ENCODE measurements at places on chromosomes 7 and 10.

DNA sequence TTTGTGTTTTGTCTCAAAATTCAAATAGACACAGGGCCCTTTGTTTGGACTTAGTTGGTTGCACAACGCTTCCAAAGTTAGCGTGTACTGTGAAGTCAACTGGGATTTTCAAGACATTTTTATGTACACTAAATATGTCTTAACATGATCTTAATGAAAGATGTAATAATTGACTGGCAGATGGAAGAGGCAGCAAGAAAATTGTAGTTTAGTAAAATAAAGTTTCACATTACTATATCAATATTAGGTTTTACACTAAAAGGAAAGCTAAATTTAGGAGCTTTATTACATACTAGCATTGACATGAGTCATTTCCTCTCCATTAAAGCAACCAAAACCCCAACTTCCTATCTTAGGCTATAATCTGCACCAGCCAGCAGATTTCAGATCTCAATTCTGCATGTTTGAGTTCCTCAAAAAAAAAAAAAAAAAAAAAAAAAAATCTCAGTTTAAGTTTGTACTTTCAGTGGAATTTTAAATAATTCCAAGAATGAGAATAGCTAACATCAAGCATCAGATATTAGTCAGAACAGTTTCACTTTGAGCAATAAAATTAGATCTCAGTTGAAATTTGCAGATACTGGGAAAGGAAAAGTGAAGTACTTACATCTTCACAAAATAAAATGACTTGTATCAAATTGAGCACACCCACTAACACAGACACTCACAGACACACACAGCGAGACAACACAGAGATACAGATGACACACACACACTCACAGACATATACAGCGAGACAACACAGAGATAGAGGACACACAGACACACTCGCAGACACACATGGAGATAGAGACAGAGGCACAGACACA, 346.6 kb upstream of the KLF6 start:
- DNase-seq, result peak; percentile 94

- DNase-seq, result no peak
These were observed 94.2 kb downstream of the C10orf90 start for GRCh38 chr10:126576336-126576735.

DNA sequence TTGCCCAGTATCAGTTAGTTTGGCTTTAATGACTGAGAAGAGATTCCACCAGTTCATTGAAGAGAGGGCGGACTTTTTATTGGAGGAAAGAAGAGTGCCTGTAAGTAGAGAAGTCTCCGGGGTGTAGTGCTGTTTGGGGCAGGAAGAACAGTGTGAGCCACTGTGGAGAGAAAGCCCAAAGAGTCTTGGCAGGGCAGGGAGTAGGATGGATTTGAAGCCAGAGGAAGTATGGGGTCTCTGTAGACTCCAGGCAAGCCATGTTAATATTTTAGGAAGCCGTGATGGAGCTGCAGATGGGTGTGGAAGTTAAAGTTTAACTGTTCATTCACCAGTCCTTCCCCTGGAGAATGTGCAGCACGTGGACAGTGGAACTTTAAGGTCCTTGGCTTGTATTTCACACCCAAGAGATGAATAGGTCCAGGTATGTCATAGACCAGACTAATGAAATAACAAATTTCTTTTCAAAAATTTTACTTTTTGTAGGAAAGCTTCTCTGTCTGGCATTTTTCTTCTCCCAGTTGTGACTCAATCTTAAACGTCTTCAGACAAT, 54.1 kb downstream of the TCF7L2 start:
- no peak for DNase-seq

DNA sequence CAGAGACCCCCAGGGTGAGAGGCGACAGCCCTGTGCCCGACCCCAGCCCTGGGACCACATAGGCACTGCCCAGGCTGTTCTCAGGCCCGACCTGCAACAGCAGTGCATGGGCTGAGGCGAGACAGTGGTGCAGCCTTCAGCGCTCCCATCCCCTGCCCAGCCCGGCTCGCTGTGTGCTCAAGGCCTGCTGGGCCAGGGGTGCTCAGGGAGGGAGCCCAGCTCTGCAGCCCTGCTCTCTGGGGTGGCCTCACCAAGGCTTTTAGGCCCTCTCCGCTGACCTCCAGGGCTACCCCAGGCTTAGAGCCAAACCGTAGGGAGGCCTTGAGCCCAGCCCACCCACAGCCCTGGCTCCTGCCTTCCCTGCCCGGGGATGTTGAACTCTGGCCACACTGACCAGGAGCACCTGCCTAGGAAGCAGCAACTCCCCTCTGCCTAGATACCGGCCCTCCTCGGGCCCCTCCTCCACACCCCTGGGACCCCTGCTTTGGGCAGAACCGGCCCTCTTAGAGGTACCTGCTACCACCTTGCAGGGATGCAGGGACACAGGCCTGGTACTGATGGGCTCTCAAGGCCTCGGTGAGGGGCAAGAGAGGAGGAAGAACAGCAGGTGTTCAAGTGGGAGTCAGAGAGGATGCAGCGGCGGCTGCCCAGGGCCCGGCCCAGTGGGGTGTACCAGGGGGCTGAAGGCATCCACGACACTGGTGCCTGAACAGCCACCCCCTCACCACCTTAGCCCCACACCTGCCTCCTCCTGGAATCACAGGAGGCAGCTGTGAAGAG, 231.5 kb downstream of the ELFN1 start:
- DNase-seq, result no peak

- no peak for DNase-seq
These were observed 91.3 kb downstream of the TCF7L2 start for GRCh38 chr10:113041324-113041723.

GRCh38 chr7:36661135-36661840, 63.0 kb downstream of the AOAH start:
- no peak for DNase-seq

GRCh38 chr10:123636598-123637325, 29.4 kb upstream of the GPR26 start:
- DNase-seq, result no peak

DNA sequence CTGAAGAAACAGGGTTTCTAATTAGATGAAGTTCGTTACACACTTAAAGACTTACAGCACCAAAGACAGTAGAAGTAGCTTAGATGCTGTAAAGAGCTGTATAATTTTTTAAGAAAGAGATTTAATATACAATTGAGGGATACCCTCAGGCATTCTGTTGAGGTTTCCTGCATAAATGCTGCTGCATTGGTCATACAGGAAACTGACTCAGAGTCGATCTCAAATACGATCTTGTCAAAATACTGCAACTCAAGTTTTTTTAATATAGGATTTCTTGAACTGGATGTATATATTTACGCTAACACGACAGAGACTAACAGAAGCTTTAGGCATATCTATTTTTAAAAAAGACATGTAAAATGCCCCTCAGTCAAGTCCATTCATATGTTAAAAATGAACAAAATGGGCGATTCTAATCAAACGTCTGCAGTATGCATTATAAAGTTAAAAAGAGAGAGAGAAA, 2.4 kb upstream of the ARID5B start:
- peak; percentile 19 for DNase-seq

- no peak for DNase-seq
These were observed 2.2 kb downstream of the PLPP4 start for GRCh38 chr10:120459185-120459584.

GRCh38 chr7:70069977-70070376, 471.7 kb downstream of the AUTS2 start:
- DNase-seq, result no peak

GRCh38 chr10:70907637-70908405, 19.5 kb upstream of the PCBD1 start:
- no peak for DNase-seq

GRCh38 chr7:80272560-80273239, 138.1 kb downstream of the GNAI1 start:
- DNase-seq, result no peak

GRCh38 chr10:44569193-44570091, 184.5 kb upstream of the CXCL12 start:
- DNase-seq, result peak; percentile 76

GRCh38 chr10:112883360-112884178, 66.5 kb upstream of the TCF7L2 start:
- DNase-seq, result no peak

GRCh38 chr7:142770661-142771352, at the start of gene PRSS2:
Gene PRSS2 (plus strand): TSS chr7:142770970. CDS start chr7:142770983, 13 bp downstream.
- no peak for DNase-seq

DNA sequence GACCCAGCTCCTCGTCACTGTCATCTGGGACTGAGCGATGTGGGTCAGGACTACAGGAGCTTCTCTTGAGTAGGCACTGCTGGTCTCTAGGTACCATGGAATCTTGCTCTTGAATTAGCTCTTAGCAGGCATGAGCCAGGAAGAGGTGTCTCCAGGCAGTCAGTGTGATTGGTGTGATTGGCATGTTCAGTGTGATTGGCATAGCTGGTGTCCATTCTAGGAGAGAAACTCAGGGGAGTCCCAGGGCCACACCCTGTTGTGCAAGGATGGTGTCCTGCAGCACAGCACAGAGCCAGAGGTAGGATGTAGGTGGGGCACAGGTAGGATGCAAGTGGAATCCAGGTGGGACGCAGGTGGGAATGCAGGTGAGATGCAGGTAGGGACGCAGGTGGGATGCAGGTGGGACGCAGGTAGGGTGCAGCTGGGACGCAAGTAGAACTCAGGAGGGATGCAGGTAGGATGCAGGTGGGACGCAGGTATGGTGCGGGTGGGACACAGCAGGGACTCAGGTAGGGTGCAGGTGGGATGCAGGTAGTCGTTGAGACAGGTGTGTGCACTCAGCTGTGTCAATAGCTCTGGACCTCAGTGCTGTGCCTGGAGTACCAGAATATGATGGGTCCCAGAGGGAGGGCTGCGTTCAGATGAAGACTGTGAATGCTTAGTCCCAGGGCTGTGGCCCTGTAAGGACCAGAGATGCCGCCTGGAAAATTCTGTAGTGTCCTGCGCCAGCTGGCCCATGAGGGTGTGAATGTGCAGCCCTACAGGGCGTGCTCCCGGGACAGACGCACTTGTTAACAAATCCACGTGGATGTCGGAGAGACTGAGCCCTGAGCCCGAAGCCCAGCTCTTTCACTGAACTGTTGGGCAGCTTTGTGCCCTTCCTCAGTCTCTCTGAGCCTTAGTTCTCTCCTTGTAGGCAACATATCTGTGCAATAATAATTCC, 248.2 kb upstream of the PITRM1 start:
- no peak for DNase-seq

GRCh38 chr10:86211691-86212390, 154.8 kb downstream of the GRID1 start:
- DNase-seq, result no peak

- no peak for DNase-seq
These were observed 244.4 kb downstream of the TNS3 start for GRCh38 chr7:47337531-47337930.

DNA sequence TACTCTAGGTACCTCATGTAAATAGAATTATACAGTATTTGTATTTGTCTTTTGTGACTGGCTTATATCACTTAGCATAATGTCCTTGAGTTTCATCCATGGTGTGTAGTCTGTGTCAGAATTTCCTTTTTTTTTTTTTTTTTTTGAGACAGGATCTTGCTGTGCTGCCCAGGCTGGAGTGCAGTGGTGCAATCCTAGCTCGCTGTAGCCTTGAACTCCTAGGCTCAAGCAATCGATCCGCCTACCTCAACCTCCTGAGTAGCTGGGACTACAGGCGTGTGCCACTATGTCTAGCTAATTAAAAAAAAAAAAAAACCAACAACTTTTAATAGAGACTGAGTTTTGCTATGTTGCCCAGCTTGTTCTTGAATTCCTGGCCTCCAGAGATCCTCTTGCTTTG, 89.8 kb upstream of the PODXL start:
- no peak for DNase-seq

GRCh38 chr10:112335111-112335867, 38.6 kb upstream of the ACSL5 start:
- no peak for DNase-seq

DNA sequence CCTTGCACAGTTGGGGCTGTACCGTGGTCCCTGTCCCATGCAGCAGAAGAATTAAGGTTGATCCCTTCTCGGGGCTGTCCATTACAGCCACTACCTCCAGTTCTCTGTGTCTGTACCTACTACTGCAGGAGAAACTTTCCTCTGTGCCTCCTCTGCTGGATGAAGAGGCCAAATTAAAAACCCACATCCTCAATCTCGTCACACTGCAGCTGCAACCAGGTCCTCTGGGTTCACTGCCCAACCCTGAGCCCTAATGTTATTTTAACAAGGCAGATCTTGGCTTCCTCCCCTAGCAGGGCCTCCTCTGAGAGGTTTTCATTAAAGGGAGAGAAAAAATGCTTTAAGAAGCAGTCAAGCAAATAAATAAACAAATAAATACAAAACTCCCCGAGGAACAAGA, 66.6 kb downstream of the PLXNA4 start:
- DNase-seq, result no peak

- no peak for DNase-seq
These were observed 31.6 kb downstream of the IKZF1 start for GRCh38 chr7:50335795-50336754.

GRCh38 chr10:99394761-99395386, 35.5 kb downstream of the GOT1 start:
- no peak for DNase-seq

DNA sequence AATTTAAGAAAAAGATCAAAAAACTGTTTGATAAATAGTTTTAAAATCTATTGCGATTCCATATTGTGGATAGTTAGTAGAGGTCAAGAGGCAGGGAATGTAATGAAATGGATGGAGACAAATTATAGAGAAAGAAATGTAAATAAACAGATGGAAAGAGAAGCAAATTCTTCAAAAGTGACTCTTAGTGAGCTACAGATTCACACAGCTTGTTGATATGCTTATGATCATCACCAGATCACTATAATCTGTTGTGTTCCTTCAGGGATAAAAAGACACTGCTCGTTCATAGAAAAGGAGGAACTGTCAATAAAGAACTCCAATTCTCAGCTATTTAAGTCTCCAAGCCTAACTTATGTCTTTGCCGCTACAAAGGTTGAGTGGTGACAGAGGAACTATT, 251.4 kb upstream of the SEMA3C start:
- no peak for DNase-seq

- no peak for DNase-seq
These were observed 25.1 kb upstream of the LIMK1 start for GRCh38 chr7:74058486-74058885.

GRCh38 chr7:64916-65341, 127.4 kb upstream of the FAM20C start:
- no peak for DNase-seq

DNA sequence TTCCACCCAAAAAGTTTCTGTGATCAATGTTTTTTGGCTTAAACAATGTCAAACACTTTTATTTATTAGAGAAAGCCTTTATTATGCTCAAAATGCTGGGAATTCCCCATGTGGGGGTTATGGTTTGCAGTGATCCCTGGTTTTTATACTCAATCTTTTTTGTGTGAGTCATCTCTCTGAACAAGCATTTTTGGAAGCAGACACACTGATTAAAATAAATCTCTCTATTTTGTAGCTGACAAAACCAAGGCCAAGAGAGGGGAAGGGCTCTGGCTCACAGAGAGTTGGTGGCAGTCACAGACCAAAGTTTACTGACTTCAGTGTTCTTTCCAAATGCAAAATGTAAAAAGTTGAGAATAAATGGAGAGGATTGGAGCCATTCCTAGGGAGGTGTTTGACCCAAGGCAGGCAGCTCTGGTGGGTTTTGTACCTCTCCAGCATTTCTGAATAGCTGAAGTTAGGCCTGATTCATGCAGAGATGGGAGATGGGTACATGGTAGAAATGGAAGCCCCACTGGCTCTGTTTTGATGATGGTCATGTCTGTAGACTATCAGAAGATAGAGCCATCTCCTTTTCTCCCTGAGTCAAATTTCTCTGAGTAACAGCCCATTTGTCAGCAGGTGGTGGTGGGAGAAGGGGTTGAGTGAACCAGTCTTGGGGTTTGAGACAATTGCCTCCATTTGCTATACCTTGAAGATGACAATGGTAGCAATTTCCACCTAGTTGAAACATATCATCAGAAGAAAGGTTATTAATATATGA, 45.4 kb upstream of the NAMPT start:
- peak; percentile 58 for DNase-seq
